ENCODE measurements at places on chromosomes 1 and 21.

GRCh38 chr1:53804791-53805505 lies 33.1 kb downstream of the NDC1 start:
- DNase-seq, result no peak

DNA sequence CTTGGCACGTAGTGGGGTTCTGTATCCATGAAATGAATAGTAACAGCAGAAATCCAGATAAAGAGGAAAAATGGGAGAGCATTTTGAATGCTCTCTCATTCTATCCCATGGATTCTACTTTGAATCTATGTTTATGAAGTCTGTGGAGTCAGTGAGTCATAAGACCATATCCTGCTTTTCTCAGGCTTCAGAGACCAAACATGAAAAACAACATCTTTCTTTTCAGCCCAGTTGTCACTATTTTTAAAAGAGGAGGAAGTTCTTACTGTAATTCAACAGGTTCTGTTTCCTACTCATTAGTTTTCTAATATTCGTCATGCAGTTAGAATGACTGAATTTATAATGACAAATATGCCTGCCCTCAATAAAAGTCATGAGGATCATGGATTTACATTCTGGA lies 39.4 kb upstream of the CD55 start:
- DNase-seq, result no peak

DNA sequence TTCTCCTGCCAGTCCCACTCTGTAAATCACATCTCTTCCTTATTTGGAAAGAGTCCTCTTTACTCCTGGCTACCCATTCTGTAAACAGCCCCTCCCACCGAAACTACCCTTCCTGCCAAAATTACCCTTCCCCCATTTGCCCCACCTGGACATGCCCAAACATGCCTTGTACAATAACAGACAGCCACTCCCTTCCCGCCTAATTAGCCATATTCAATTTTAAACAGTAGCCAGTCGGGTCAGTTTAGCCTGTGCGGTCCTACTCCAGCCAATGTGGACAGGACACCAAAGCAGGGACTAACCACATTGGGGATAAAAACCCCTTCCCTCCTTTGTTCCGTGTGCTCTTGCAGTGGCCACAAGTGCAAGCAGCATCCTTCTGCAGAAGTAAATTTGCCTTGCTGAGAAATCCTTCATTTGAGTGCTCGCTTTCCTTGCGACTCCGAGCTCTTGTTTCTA lies 56.3 kb upstream of the MAP10 start:
- DNase-seq, result no peak

DNA sequence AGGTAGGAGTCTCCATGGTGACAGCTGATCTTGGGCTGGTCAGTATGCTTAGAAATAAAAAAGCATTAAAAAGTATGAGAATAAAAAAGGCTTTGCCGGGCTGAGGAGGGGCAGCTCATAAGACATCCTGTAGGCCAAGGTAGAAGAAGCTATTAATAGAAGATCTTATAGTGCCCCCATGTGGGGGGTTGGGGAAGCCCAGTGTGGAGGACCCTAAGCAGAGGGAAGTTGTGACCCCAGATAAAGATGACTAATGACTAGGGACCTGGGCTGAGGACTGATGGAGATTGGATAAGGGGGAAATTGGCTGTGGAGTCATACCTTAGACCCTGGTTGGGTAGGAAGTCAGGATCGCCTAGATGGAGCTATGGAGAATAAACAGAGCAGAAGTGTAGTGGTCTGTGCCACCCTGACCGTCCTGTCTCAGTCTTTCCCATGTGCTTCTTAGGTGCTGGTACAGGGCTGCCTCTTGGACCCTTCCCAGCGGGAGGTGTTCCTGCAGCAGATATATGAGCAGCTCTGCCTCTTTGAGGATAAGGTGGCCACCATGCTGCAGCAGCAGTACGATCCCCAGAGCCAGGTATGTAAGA lies 25.0 kb downstream of the SZT2 start:
- no peak for DNase-seq

DNA sequence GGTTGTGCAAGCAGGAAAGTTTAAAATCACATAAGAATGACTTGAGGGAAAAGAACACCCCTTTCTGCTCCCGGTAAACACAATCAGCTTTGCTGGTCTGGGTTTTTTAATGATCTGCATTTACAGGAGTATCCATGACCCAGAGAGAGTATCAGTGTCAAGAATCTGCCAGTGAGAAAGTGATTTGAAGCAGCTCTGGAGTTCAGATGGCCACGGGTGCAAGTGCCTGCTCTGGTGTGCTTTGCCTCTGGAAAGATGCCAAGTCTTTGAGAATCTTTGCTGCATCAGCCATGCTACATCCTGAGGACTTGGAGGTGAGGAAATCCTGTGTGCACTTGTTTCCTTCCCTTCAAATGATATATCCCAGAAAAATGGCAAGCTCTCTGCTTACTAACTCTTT lies 18.6 kb upstream of the MYSM1 start:
- DNase-seq, result no peak

- no peak for DNase-seq
Measured at GRCh38 chr1:113677250-113678158, 81.8 kb downstream of the PHTF1 start.

DNA sequence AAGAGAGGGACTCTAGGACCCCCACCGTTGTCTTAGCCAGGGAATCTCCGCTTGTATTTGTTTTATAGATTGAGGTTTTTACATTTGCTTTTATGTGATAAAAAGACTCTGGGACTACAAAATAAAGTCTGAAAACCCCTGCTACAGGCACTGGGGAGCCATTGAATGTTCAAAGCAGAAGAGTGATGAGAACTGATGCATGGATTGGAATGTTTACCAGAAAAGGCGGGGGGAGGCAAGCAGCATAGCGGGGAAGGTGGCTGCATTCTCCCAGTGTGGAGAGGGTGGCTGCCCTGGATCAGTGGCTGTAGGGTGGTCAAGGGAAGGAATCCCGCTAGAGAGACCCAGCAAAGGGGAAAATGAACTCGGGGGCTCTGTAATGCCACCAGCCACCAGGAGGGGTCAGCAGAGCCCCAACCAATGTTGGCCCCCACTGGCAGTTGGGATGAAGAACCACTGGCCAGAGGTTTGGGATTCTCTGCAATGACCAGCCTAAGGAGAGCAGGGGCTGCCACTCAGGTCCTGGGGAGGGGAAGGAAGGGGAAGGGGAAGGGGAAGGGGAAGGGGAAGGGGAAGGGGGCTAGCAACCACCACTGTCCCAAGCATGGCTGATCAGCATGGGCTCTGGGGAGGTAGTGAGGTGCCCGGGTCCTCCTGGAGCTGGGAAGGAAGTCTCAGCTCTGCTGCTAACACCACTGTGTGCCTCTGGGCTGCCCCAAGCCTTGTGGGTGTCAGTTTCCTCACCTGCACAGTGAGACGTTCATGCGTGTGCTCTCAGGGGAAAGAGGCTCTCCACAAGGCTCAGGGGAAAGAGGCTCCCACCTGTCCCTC lies 19.2 kb upstream of the PEF1 start:
- DNase-seq, result no peak

- DNase-seq, result no peak
Measured at GRCh38 chr1:37465593-37466517, 8.5 kb upstream of the ZC3H12A start.

DNA sequence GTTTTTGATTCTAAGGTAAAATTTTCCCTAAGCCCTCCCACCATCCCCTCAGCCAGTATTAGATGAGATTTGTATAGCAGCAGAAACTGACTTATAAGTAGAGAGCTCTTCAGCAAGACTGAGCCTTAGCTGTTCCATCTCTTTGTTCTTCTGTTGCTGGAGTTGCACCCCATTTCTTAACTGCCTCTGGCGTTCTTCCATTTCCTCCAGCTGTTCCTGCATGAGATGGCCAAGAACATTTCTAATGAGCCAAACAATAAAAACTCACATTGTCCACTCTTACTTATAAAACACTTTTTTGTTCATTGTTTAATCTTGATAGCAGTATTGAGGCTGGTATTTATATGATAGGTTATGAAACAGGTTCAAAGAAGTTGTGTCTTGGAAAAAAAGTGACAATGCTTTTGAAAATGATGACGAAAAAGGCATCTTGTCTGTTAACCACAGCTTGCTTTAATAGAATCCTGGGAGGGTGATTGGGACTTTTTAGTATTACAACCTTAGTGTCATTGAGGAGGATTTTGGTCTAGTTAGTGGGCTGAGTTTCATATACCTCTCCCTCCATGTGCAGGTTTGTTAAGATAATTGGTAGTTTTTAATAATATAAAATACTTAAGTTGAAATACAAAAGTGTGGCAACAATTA lies 18.3 kb downstream of the SYNC start:
- no peak for DNase-seq

- no peak for DNase-seq
Measured at GRCh38 chr1:177824508-177824982, 145.3 kb downstream of the SEC16B start.

- DNase-seq, result no peak
Measured at GRCh38 chr1:58597996-58598395, 20.9 kb upstream of the TACSTD2 start.

GRCh38 chr1:1779691-1780597 lies 1.7 kb upstream of the NADK start:
- DNase-seq, result no peak

- no peak for DNase-seq
Measured at GRCh38 chr21:27260728-27261127, 293.8 kb upstream of the ADAMTS5 start.
